Stimulated activated CD8-positive, alpha-beta memory T cell treated with anti-CD3 and anti-CD28 coated beads, Interleukin-4, amount 100 ng/mL, for 48 hours (primary cell): ENCODE measurements at places on chromosomes 7 and 10.

DNA sequence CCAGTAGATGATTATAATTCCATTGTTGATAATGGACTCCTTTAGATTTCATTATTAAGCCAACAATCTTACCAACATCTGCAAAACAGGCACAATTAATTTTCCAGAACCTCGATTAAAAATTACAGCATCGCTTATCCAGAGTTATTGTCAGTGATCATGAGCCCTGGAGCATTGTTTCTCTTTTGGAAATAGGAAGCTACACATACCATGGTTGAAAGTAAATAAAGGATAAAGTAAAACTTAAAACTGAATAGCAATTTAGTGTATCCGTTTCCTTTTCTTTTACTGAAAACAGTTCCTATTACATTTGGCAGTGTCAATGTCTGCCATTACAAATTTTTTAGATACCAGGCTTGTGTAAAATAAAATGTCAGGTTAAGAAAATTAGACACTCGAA lies 9.9 kb upstream of the HOXA2 start:
- no peak for DNase-seq

DNA sequence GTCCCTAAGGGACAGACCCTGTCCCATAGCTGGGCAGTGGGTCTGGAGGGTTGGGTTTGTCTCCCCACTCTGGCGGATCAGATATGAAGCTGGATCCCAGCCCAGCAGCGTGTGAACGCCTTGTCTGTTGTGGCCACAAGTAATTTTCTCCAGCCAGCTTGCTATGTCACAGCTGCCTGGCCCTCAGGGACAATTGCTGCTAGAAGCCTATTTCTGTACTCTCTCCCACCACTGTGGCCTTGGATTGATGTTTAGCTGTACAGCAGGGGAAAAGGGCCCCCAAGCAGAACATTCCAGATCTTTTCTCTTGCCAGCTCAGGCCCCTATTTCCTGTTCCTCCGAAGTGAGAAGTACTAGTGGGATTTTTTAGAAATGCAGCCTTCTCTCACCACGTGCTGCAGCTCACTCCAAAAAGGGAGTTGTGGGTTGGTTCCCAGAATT lies 53.5 kb upstream of the WAC start:
- DNase-seq, result no peak

DNA sequence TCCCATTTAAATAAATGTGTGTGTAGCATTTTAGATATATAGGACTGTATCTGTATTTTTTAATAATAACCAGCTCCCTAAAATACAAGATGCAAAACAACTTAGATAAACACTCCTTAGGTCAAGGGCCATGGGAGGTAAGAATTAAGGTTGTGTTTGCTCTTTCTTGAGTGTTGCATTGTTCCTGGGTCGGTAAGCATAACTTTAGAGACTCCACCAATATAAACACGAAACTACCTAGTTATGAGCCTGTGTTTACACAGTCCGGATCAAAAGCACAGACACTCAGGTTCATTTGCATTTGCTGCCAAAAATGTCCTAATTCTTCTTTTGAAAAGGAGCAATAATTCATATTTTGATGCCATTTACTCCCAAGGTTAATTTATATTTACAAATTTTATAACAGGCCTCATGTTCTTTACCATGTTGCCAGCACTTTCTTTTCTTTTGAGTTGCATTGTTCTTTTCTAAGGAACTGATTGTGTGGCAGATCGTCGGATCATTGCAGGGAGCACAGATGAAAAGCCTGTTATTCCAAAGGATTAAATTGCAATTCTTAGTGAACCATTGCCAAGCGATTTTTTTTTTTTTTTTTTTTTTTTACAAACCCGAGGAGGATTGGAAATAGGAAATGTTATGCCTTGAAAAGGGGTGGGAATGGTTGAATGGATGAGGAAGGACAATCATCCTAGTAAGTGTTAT lies 45.8 kb upstream of the GLCCI1 start:
- DNase-seq, result no peak

- DNase-seq, result no peak
Measured at GRCh38 chr10:62689712-62690111, 114.8 kb upstream of the ADO start.

- no peak for DNase-seq
Measured at GRCh38 chr7:43750016-43750887, 8.2 kb upstream of the BLVRA start.

GRCh38 chr10:92916433-92916832 lies 68.1 kb downstream of the EXOC6 start:
- DNase-seq, result no peak

- no peak for DNase-seq
Measured at GRCh38 chr10:82934429-82934828, 1059.4 kb downstream of the NRG3 start.
